ENCODE measurements at places on chromosomes 16 and 17.

DNA sequence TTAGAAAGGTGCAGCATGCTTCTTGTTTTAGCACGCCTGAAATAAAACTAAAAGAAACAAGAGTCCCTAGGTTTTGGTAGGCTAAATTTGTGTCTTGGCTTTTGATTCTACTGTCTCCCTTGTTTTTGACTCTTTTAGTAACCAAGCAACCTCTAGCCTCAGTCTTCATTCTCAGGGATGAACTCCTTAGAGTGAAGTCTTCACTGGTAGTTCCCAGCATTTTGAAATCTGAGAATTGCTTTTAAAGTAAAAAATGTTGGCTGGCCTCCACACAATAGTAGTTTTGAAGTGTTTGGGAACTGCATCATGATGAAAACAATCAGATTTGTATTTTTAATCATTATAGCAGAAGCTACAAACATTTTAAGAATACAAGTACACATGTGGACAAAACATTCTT lies 6.1 kb upstream of the CDR2 start:
- DNase-seq, result no peak

DNA sequence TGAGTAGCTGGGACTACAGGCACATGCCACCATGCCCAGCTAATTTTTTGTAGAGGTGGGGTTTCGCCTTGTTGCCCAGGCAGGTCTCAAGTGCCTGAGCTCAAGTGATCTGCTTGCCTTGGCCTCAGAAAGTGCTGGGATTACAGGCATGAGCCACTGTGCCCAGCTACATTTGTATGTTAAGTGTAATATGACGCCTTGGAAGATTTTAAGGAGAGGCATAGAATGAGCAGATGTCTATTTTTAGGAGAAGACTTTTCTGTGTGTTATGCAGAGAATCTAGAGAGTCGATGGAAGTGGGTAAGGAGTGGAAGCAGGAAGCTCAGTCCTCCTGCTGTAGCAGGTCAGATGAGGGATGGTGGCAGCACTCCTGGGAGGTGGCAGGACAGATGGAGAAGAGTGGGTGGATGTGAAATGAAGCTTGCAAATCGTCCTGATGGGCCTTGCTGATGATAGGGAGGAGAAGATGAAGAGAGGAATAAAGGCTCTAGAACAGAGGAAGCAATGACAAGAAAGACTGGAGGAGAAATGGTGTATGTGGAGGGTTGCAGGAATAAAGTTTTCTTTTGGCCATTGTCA lies 125.3 kb downstream of the SHISA6 start:
- no peak for DNase-seq

DNA sequence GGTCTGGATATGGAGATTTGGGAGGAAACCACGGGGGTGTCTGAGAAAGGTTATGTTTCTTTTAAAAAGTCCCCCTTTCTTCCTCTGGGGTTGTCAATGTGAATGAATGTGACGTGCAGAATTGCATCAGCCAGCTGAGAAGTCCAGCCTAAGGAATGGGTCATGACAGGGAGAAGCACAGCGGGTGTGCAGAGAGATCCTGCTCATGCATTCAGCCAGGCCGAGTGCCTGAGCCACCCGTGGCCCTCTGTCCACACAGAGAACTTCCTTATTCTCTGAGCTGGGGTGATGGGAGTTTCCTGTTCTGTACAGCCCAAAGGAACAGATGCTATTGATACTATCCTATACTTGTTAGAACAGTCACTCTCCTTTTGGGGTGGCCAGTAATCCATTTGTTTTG lies 117.9 kb downstream of the CPPED1 start:
- DNase-seq, result peak; percentile 44

DNA sequence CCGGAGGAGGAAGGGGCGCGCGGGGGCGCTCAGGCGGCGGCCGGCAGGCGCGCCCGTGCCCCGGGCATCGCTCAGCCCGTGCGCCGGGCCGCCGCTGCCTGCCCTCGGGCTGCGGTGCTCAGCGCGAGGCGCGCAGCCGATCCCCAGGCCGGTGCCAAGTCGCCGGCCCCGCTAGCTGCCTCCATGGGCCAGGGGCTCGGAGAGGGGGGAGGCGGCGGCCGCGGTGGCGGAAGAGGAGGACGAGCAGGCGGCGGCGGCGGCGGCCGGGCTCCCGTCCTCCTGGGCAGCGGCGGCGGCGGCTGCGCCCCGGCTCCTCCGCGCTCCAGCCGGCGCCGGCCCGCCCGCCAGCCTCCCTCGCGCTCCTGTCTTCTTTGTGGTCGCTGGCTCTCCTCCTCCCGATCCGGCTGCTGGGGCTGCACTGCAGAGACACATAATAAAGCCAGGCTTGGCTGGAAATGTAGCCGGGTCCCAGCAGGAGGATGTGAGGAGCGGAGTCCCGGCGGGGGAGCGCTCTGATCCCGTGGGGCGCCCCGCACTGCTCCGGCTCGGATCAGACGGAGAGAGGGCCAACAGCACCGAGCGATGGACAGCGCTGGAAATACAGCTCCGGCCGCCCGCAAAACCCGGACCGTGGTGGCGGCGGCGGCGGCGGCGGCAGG lies 889 bp upstream of the ZNF423 start:
- peak; percentile 89 for DNase-seq

GRCh38 chr17:42038221-42038973 lies 12.0 kb downstream of the C17orf113 start:
- no peak for DNase-seq

DNA sequence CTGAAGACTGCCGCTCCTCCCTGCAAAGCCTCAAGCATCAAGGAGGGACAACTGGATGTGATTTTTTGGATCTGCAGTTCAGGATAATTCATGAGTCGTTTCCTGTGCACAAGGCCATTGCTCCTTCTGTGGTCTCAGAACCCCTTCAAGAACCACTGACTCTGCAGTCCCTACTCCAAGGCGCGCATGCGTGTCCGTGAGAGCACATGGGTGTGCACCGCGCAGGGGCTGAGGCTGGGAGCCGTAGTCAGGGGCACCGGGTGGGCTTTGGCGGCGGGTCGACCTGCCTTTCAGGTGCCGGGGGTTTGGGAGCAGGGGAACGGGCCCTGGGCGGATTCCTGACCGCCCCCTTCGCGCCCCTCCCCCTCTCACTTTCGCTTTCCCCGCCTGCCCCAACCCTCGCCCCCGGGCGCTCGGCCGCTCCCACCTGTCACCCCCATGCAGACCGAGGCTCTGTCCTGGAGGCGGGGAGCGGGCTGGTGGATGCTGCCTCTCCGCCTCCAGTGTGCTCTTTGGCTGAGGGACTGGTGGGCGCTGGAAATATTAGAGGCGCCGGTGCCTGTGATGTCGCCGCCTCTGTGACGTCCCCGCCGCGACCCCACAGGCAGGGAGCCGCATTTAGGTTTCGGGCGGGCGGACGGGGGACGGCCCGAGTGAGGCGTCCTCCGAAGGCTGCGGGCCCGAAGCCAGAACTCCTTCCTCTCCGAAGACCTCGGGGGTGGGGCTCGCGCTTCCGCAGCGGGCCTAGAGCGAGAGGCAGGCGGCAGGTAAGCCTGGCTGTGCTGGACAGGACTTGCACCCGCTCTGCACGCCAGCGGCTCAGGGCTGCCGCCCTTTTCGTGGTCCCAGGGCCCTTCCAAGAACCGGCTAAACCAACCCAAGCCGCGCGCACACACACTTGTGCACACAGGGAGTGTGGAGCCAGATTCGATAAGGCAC lies at the start of gene SPATA32:
TSS of gene SPATA32 (minus strand) at position 518 of the 939 bp plus-strand sequence. CDS start at position 440, 78 bp downstream.
- DNase-seq, result no peak

- peak; percentile 71 for DNase-seq
Observed at GRCh38 chr16:66486773-66487579, 59.9 kb downstream of the BEAN1 start.

DNA sequence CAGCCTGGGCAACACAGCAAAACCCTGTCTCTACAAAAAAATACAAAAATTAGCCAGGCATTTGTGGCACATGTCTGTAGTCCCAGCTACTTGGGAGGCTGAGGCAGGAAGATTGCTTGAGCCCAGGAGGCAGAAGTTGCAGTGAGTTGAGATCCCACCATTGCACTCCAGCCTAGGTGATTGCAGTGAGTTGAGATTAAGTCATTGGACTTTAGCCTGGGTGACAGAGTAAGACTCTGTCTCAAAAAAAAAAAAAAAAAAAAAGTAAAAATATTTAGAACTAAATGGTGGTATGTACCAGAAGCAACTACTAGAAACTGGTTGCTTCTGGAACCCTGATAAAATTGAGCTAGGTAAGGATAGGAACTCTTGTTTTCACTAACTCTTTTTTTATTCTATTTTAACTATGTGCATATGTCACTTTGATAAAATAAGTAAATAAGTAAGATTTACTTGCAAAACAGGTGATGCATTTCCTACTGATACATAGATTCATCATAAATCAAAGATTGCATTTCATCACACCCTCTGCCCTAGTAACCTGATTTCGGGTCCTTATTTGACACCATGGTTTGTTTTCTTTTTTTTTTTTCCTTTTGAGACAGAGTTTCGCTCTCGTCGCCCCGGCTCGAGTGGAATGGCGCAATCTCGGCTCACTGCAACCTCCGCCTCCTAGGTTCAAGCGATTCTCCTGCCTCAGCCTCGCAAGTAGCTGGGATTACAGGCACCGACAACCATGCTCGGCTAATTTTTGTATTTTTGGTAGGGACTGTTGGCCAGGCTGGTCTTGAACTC lies 66.0 kb downstream of the USP32 start:
- no peak for DNase-seq

DNA sequence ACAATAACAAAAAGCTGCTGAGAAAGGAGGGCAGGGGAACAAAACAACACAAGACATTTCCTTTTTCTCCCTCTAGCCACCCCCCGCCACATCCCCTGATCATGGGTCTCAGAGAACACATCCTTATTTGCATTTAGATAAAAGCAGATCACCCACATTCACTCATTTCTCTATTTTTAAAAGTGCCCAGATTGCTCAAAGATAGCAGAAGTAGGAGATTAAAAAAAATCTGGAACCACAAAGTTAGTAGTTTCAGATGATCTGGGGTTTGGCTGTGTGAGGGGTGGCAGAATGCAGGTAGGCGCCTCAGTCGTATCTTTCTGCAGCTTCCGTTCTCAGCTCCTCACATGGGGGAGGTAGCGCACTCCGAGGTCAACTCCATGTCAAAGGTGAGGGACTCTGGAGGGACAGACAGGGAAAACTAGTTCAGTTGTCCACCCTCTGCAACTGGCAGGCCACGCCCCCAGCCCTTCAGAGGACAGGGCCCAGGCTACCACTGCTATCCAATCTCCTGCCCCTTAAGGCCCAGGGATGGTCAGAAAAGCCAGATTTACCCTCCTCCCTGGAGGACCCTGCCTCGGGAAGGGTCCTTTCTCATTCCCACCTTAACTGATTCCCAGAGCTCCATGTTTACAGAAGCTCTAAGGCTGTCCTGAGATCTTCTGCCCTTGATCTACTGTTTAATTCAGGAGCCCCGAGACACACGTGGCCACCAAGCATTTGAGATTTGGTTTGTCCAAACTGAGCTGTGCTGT lies 27.3 kb downstream of the STAT5A start:
- DNase-seq, result no peak

DNA sequence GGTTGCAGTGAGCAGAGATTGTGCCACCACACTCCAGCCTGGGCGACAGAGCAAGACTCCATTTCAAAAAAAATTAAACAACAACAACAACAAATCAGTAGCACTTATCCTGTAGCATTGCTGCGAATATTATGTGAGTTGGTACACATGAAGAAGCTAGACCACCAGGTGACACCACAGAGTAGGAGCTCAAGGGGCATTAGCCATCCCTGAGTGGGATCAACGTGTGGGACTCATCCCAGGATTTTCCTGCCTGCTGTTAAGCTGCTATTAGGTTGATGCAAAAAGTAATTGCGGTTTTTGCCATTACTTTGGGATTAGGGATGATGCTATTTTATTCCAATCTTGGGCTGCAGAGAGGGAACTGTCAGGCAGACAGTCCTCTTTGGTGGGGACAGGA lies 47.2 kb downstream of the OTOA start:
- DNase-seq, result no peak

Measured in fibroblast of skin of scalp (primary cell).